Epithelial cell of prostate (primary cell): ENCODE measurements at places on chromosomes 6 and 20.
A peak's percentile ranks its signal among the peaks of the same experiment; 100 is the strongest.

GRCh38 chr20:31815408-31816188 lies 3.6 kb upstream of the MYLK2 start:
- DNase-seq, result no peak

DNA sequence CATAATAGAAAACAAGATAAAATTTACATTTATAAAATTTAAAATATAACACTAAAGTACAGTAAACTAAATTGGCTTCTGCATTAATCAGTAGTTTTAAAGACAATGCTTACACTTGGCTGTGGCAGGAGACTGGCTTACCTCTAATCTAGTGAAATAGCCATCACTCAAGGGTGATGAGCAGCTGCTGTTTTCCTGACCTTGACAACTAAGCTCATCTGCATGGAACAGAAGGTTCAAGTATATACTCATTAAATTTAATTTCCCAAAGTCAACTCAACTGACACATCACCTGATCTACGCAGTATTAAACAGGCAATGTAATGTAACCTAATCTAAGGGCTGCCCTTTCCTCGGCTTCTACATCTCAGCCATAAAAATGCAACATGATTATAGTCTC lies 14.5 kb downstream of the TMX4 start:
- DNase-seq, result no peak

DNA sequence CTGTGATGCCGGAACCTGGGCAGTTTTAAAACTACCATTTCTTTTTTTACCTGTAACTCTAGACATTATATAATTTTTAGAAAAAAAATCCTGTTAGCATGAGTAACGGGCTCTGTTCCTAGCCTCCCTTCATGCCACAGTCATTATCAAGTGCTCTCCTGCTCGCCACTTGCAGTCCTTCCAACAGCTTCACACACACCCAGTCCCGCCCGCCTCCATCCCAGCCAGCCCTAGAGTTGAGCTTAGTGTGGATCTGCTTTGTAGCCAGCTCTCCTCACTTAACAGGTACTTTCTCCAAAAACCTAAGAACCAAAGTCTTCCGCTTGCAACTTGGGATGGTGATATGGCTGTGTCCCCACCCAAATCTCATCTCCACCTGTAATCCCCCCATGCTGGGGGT lies 51.5 kb downstream of the EZR start:
- DNase-seq, result no peak

- no peak for DNase-seq
Measured at GRCh38 chr20:9742821-9743220, 96.1 kb downstream of the PAK5 start.

DNA sequence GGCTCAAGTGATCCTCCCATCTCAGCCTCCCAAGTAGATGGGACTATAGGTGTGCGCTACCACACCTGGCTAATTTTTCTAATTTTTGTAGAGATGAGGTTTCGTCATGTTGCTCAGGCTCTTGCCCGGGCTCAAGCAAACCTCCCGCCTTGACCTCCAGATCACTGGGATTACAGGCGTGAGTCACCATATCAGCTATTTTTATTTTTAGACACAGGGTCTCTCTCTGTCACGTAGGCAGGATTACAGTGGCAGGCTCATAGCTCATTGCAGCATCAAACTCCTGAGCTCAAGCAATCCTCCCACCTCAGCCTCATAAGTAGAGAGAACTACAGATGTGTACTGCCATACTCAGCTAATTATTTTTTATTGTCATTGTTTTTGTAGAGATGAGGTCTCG lies 41.7 kb downstream of the SLC23A2 start:
- no peak for DNase-seq

- DNase-seq, result no peak
Measured at GRCh38 chr6:110216140-110216539, 35.9 kb downstream of the CDC40 start.

GRCh38 chr20:8330319-8330784 lies 198.3 kb downstream of the PLCB1 start:
- no peak for DNase-seq

DNA sequence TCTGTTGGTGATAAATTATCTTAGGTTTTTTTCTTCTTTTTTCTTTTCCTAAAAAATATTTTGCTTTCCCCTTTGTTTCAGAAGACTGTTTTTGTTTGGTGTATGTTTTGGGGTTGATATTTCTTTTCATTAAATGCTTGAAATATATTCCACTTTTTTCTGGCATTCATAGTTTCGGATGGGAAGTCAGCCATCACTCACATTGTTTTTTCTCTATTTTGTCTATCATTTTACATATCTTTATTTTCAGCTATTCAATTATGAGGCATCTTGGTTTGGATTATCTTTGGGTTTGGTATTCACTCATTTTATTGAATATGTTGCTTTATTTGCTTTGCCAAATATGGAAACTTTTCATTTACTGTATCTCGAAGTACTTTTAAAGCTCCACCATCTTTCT lies 600.5 kb upstream of the EYS start:
- DNase-seq, result no peak

DNA sequence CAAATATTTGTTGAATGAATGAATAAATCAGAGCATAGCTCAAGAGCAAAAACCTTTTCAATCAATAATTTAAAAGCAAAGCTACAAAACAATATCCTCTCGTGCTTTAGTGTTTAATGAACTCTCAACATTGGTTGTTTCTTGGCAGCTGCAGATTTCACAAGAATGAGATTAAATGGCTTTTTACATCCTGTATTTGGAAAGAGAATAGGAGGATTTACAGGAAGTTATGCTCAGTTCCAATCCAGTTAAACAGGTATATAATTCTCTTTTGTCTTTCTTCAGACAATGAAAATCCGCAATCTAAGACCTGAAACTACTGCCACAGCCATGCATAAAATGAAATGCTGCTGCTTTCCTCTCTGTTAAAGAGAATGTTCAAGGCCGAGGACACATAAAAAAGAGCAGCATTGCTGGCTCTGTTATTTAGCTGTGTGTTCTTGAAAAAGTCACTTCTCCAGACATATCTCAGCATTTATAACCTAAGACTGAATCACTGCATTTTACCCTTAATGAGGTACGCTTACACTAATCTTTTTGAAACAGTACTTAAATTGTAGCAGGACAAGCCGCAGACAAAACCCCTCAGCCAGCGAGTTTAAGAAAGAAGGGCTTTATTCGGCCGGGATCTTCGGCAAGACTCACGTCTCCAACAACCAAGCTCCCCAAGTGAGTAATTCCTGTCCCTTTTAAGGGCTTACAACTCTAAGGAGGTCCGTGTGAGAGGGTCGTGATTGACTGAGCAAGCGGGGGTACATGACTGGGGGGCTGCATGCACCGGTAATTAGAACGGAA lies 3.6 kb downstream of the C6orf52 start:
- no peak for DNase-seq

DNA sequence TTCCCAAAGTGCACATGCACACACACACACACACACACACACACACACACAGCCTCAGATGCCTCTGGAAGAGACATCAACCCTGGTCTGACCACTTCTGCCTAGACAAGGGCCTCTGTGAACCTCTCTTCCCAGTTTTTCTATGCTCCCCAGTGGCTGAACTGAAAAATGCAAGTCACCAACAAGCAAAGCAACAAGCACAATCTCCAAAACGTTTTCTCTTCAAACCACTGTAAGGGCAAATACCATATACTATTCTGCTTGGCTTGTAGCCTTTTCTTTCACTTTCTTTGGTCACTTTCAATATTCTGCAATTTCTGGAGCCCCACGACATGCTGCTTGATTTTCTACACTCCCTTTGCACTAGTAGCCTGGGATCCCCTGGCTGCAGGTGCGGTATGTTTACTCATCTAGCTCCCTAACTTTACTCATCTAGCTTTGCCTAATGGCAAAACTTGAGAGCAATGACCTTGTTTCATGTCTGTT lies 121.4 kb upstream of the DST start:
- DNase-seq, result no peak

GRCh38 chr20:63738687-63739129 lies 868 bp upstream of the SLC2A4RG start:
- DNase-seq, result no peak

- peak; percentile 60 for DNase-seq
Measured at GRCh38 chr6:6686748-6687601, 98.5 kb downstream of the LY86 start.

- no peak for DNase-seq
Measured at GRCh38 chr20:57611586-57612311, 8.5 kb downstream of the ZBP1 start.

DNA sequence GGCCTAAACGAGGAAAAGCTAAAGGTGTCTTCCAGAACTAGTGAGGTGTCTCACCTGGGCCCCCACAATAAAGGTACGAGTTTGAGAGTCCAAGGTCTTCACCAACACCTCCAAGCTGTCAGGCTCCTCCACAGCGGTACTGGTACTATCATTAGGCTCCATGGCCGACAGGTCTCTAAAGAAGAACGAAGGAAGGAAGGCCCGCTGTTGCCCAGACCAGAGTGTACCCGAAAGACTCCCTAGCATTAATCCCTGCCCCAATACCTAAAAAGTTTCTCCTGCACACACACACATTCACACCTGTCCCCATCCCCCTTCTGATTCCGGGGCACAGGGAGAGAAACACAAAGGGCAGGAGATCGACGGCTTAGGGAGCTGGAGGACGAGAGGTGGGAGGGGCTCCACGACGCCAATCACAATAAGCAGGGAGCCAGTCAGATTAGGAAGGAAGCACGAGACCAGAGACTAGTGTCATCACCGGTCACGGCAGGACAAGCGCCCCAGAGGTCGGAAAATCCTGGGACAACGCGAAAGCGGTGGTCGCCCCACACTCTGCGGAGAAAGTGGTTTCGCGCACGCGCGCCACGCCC lies 764 bp downstream of the BAG6 start:
- peak; percentile 56 for DNase-seq

DNA sequence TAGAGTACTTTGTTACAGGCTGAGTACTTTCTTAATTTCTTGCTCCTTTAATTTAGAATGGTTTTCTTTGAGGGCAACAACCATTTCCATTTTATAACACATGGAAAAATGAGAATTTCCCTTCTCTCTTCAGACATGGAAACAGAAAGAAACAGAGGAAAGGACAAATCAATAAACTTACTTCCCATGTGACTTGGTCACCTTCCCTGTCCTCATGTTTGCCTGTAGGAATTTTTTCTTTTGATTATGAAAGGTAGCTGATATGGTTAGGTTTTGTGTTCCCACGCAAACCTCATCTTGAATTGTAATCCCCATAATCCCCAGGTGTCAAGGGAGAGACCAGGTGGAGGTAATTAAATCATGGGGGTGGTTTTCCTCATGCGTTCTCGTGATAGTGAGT lies 169.7 kb downstream of the PHF3 start:
- no peak for DNase-seq
